Activated CD8-positive, alpha-beta T cell treated with anti-CD3 and anti-CD28 coated beads, Interleukin-2, amount 10 ng/mL, durations not matched to agents 7 days and 5 days (primary cell): ENCODE measurements at places on chromosomes 7 and 10. TPM values are rescaled to one million over a fixed set of nuclear protein-coding genes. Genes with fewer than 3 reads are reported as not detected.

Gene JAKMIP3
- 0.08 TPM for total RNA-seq

Gene ENTPD1
- 14.9 TPM for total RNA-seq

Gene HOXA3
- total RNA-seq: not detected

Gene LFNG
- 136 TPM for total RNA-seq

Gene FAM131B
- total RNA-seq: 2.4 TPM

- peaks cover 35% of the 10 kb centered on the region for H3K36me3 ChIP-seq
- peak overlapping the region; percentile 65 for H3K27ac ChIP-seq
- H3K4me3 ChIP-seq: no peak overlapping the region
Measured at GRCh38 chr10:132593389-132593788, 55.8 kb downstream of the INPP5A start.

DNA sequence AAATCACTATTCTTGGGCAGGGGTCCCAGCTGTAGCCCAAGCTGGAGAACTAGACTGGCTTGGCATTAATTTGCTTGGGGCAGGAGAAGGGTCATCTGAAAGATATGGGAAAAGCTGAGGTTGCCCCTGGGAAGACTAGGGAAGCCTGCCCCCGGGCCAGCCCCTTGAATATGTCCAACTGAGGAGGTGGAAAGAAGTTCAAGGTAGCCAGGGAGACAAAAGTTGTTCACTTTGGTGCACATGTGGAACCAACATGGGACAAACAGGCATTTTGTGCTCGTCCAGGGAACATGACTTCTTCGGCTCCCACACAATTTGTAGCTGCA is 1.4 kb upstream of the LRRC61 start:
- no peaks in the 10 kb centered on the region for H3K27me3 ChIP-seq
- H3K36me3 ChIP-seq: peaks cover 35% of the 10 kb centered on the region
- H3K27ac ChIP-seq: peak overlapping the region; percentile 95

- no peaks in the 10 kb centered on the region for H3K27me3 ChIP-seq
- peaks cover 7% of the 10 kb centered on the region for H3K36me3 ChIP-seq
- H3K4me3 ChIP-seq: peak overlapping the region; percentile 83
Measured at GRCh38 chr7:135661311-135662122, 797 bp upstream of the STMP1 start.

- H3K27me3 ChIP-seq: peaks cover 2% of the 10 kb centered on the region
- peaks cover 50% of the 10 kb centered on the region for H3K4me1 ChIP-seq
- no peaks in the 10 kb centered on the region for H3K36me3 ChIP-seq
- no peak overlapping the region for H3K4me3 ChIP-seq
- peak overlapping the region; percentile 22 for H3K27ac ChIP-seq
- no peak for DNase-seq
Measured at GRCh38 chr7:106057962-106058927, 53.9 kb downstream of the SYPL1 start.

DNA sequence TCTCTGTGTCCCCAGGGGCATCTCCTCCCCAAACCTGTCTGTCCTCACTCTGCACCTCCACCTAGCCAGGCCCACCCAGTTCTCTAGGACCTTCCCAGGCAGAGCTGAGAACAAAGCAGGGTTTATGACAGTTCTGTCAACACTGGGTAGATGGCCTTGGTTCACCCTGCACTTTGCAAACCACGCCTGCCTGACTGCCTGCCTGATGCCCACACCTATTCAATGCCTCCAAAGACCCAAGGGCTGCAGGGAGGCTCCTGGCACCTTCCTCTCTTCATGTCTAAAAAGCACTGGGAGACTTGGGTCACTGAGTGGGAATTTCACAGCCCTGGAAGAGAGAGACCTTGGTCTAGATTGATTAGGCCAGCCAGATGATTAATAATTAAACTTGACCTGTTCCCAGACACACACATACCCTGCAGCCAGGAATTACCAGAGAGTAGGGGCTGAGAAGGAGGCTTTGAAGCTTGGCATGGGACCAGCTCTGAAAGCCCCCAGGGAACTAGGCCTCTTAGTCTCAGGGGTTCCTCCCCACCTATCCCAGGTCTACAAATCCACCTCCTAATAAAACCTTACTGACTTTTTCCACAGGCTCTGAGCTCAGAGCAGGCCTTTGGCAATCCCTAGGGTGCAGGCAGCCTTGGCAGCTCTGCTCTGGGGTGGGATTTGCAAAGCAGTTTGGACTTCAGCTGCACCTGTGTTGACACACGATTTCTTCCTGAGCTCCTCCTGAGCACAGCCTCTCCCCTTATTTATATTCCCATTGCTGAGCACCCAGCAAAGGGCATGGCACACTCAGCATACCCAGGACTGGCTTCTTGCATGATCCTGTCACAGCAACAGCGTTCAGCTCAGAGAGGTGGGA is 25.7 kb upstream of the PDCD4 start:
- no peak for DNase-seq
- peaks cover 1% of the 10 kb centered on the region for H3K36me3 ChIP-seq
- peaks cover 74% of the 10 kb centered on the region for H3K4me1 ChIP-seq
- no peak overlapping the region for H3K4me3 ChIP-seq

DNA sequence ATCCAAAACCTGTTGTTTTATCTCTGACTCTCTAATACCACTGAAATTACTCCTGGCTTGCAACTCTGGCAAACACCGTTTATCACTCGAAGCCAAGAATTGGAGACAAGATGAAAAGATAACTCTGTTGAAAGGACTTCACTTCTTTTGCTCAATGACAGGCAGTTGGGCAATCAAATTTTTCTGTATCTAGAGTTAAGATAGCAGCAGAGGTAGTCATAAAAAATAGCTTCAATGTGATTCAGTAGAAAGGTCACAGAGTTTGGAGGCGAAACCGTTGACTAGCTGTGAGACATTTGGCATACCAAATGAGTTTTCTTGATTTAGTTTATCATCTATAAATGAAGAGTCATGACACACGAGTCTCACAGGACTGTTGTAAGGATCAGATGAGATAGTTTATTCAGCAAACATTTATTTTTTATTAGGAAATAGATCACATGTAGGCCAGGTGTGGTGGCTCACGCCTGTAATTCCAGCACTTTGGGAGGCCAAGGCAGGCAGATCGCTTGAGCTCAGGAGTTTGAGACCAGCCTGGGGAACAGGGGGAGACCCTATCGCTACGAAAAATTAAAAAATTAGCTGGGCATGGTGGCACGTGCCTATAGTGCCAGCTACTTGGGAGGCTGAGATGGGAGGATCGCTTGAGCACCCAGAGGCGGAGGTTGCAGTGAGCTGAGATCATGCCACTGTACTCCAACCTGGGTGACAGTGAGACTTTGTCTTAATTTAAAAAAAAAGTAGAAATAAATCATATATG is 23.6 kb downstream of the AKR1B1 start:
- no peak for DNase-seq
- peaks cover 10% of the 10 kb centered on the region for H3K36me3 ChIP-seq
- H3K4me3 ChIP-seq: no peak overlapping the region
- H3K27me3 ChIP-seq: peaks cover 3% of the 10 kb centered on the region
- H3K4me1 ChIP-seq: peaks cover 18% of the 10 kb centered on the region
